ENCODE measurements at places on chromosomes 1 and 21.

GRCh38 chr1:56921479-56921878 lies 44.3 kb downstream of the C8B start:
- DNase-seq: no peak

- no peak for DNase-seq
Observed at GRCh38 chr1:87236585-87236984, 92.1 kb upstream of the LMO4 start.

- DNase-seq: no peak
Observed at GRCh38 chr1:202367271-202367670, 18.8 kb downstream of the PPP1R12B start.

DNA sequence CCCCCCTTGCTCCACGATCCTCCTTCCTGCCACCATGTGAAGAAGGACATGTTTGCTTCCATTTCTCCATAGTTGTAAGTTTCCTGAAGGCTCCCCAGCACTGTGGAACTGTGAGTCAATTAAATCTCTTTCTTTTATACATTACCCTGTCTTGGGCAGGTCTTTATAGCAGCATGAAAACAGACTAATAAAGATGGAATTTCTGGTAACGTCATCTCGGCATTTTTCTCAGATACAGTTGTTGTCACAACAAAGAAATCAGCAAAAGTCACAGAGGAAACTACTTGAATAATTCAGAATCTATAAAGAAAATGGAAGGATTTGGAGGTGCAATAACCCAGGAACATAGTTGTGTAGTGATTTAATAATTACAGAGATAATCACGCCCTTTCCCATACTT lies 4.4 kb downstream of the APCS start:
- no peak for DNase-seq

DNA sequence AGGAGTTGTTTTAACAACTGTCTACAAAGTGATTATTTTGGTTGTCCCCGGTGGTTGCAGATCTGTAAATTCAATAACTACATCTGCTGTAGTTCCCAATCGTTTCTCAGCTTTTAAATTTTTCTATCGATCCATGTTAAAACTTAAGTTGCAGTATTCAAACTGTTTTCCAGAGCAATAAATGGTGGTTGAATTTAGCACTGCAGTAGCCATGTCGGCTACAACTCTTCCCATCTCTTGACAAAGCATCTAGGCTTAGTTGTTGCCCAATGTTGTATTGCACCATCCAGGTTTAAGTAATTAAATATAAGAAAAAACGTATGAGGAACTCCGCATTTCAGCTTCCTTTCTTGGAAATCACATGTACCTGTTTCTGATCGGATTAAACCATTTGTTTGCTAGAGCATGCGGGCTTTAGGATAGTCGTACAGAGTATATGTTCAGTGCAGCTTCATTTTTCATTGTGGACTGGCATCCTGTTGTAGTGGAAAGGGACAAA lies 996 bp downstream of the CNIH4 start:
- no peak for DNase-seq

- DNase-seq: no peak
Observed at GRCh38 chr1:7250597-7251453, 465.6 kb downstream of the CAMTA1 start.
